ENCODE measurements at places on chromosomes 4 and X.

DNA sequence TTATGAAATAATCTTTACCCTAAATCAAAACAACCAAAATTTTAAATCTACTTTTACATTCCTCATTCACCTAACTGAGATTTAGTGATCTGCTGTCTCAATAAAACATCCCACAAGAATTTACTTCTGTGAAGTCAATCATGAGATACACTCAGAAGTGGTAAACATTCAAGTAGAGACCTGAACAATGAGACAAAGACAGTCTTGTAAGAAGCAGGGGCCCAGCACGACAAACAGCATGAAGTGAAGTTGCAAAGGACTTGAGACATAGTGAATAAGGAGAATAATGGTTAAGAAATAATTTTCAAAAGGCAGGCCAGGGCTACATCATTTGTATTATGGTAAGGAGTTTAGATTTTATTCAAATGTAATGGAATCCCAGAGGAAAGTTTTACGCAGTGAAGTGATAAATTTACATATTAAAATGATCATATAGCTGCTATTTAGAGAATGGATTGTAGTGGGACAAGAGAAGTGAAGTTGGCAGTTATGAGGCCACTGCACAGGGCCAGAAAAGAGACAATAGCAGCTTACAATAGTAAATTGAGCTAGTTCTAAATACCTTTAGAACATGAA lies 101.9 kb downstream of the MAB21L2 start:
- no peak for DNase-seq

- DNase-seq: no peak
These were observed 1.5 kb downstream of the CASP6 start for GRCh38 chr4:109701566-109702410.

DNA sequence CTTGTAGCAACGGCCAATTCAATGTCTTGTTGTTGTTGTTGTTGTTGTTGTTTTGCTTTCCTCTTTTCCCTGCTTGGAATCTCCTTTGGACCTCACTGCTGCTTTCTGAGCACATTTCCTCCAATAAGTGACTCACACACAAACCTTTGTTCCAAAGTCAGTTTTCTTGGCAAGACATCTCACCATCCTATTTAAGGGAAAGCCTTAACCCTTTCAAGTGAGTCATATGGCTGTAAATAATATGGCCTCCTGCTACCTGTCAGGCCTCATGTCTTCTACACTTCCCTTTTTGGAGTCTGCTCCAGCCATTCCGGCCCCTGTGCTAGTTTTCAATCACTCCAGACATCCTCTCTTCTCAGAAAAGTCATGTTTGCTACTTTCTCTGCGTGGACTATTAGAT lies 79.5 kb upstream of the MAGEB10 start:
- DNase-seq: no peak

DNA sequence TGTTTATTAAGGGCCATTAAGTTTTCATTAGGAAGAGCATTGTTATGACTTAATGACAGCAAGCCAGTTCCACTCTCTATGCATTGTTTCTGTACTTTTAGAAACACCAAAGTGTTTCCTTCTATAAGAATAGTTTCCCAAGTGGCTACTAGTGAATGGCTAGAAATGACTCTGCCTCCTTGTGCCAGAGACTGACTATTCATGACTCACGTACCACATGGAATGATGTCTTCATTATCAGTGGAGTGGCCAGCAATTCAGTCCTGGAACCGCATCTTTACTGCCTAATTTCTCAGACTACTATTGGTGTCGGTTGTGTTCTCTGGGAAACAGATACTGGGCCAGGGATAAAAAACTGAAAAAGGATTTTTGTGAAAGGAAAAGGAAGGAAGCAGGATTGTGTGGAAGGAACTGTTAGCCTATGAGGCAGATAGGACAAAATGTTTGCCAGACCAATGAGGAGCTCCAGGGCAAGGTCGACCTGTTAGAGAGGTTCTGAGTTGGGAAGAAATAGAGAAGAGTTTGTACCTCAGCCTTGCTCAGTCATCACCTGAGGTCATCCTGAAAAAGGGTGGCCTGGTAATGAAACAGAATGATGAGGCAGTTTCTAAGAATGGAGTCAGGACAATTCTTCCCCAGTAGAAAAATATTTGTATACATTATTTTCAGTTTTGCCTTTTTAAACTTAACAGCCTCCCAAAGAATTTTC lies 218.6 kb downstream of the SPCS3 start:
- DNase-seq: no peak

- DNase-seq: no peak
These were observed 144.2 kb upstream of the GEMIN8 start for GRCh38 chrX:14173873-14174272.

DNA sequence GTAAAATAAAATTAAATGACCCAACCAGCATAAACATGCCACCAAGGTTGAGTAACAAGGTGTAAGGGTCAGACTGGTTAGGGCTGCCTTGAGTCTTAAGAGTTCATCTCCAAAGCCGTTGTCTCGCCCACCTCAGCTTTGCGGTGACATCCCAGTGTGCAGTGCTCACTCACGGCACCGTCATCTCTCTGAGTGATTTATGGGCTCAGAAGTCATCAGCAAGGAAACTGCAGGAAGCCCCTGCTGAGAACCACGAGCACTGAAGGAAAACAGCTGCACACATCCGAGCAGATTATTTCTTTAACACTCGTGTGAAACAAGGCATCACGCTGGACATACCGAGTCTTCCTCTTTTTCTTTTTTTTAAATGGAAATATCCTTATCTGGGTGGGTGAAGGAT lies 411.1 kb downstream of the TRIML1 start:
- DNase-seq: no peak

GRCh38 chrX:69139516-69139915 lies 25.7 kb downstream of the PJA1 start:
- no peak for DNase-seq

DNA sequence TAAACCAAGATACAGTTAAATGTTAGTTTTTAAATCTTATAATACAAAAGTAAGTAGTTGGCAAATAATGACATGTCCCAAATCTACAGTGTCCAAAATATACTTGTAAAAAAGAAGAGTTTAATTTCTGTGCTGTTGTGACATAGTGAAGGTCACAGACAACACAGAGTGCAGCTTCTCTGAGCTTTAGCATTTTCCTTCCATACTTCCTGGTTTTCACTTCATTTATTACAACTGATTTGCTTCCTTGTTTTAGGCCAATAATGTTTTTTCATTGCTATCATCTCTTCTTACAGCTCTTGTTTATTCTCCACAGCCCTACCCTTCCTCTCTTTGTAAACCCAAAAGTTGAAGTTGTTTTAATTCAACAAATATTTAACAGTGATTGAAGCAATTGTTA lies 132.4 kb upstream of the TET2 start:
- no peak for DNase-seq

DNA sequence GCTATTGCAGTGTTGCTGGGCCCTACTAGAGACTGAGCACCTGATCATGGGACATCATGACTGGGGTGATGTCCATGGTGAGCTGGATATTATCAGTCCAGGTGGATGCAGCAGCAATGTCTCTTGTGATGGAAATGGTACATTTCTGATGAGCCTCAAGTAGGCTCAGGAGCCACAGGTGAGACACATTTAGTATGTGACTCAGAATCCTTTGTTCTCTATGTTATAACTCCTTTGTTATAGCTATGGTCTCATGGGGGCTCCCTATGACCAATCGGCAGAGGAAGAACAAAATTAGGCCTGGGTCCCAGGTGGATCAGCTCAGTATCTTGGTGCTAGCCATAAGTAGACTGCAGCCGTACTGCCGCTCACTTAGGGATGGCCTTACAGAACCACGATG lies 107.9 kb upstream of the FAT1 start:
- DNase-seq: no peak

GRCh38 chrX:44174061-44174460 lies 169.4 kb downstream of the EFHC2 start:
- DNase-seq: no peak
